ENCODE measurements at places on chromosomes 1 and 21.

- no peak for DNase-seq
Observed at GRCh38 chr21:25424048-25424447, 183.2 kb downstream of the MRPL39 start.

DNA sequence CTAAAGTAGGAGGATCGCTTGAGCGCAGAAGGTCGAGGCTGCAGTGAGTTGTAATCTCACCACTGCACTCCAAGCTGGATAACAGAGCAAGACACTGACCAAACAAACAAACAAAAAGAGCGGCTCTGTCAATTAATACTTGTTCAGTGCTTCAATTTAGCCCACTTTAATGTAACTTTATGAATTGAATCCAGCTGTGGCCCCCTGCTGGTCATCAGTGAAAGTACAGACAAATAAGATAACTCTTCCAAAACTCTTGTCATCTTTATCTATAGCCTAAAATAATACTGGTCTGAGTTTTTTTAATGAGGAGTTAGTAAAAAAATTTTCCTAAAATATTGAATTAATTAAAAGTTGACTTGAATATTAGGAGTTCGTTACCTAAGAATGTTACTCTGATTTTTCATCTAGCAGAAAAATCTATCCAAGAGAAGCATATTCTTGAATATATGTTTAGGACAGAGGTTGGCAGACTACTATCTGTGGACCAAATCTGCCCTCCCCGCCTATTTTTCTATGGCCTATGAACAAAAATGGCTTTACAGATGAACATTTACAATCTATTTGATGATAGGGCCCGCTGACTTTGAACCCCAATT, 26.1 kb downstream of the ATP5PF start:
- DNase-seq, result peak; percentile 74

DNA sequence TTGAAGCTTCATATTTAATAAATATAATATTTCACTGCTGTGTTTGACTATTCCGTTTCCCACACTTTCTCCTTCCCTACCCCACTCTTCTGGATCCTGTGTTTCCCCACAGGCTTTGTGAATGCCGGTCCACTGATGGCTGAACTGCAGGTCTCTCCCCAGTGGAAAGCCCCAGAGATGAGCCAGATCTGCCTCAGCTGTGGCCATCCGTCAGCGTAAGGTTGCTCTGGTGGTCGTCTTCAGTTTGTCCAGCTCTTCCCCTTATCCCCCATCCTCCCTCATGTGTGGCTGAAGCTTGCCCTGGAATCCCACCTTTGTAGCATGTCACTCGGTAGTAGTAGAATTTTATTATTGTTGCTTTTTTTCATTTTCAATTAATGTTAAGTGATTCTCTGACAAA, 11.4 kb downstream of the SMAP2 start:
- DNase-seq, result no peak

DNA sequence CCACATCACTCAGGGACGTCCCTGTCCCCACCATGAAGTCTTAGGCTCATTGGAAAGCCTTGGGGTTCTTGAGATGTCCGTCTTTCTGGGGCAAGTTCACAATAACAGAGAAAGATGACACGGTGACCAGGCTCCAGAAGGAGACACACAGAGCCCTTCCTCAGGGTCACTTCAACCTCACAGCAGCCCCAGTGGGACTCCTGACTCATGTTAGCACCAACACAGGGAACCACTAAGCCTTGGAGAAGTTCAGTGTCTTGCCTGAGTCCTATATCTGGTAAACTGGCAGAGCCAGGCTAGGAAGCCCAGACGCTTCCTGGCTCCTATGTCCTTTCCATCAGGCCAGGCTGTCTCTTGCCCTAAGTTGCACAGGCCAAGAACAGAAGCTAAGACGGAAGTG, 199.1 kb downstream of the HIVEP3 start:
- DNase-seq, result no peak

GRCh38 chr21:15277466-15277865, 212.7 kb upstream of the NRIP1 start:
- no peak for DNase-seq

DNA sequence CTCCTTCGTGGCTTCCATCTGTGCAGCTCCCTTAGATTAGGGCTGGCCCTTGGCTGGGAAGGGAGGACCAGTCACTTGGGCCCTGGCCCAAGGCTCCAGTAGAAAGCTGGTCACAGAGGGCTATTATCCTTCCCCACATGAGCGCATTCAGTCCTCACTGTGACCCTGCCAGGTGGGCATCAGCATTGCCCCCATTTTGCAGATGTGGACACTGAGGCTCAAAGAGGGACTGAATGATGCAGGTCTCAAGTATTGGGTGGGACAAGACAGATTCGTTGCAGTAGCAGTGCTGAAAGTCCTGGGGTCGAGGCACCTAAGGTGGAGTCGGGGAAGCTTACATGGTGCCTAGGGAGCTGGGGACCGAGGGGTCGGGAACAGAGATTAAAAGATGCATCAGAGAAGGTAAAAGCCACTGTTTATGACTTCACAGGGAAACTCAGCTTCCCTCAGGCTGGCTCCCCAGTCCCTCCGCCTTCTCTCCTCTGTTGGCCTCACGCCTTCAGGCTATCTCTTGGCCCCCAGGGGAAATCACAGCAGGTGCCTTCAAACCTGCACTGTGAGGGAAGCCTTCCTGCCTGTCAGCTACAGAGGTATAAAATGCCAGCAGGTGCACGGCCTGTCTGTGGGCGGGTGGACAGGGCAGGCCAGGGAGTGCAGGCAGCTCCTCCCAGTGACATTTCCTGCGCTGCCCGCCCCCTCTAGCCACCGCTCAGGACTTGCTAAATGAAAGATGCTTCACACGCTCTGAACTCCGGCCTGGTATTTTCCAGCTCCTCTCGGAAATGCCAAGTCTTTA, 178.4 kb downstream of the GRIK3 start:
- peak; percentile 92 for DNase-seq

GRCh38 chr1:204338997-204339396, 20.7 kb downstream of the PLEKHA6 start:
- peak; percentile 31 for DNase-seq

DNA sequence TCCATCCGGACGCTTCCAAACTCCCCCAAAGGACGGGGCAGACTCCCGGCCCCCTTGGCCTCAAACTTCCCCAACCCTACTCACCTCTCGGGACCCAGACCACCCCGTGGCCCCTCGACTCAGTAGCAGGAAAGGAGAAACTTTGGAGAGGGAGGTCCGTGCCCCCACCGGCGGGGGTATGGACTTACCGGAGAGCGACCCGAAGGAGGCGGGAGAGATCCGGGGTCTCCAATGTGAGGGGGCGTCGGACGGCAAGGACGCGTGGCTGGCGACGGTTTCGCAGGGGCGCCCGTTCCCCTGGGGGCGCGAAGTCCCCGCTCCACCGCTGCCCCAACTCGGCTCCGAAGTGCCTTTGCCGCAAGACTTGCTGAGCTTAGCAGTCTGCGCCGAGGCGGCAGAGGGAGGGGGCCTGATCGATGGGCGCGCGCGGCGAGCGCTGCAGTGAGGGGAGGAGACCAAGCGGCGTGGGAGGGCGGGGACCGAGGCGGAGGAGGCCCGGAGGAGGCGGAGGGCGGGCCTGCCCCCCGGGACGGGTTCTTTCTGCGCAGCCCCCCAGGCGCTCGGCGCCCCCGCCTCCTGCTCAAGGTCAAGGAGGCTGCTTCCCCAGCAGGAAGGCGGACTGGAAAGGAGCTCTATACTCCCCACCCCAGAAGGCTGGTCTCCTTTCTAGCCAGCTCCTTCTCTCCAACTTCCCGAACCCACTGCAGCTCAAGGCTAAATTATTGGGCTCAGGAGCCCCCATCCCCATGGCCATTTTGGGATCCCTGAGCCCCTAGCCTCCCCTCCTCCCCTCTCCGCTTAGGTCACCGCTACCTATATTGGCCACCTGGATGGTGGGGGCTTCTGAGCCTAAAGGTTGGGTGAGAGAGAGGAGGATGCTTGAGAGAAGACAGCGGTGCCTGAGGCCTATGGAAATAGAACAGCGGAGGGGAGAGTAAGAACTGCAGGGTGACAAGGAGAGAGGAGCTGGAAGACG, at the start of gene SYT2:
SYT2 (minus strand) TSS at position 385 of the 976 bp plus-strand sequence. CDS start 104,682 bp downstream, outside the sequence.
- DNase-seq, result peak; percentile 78

DNA sequence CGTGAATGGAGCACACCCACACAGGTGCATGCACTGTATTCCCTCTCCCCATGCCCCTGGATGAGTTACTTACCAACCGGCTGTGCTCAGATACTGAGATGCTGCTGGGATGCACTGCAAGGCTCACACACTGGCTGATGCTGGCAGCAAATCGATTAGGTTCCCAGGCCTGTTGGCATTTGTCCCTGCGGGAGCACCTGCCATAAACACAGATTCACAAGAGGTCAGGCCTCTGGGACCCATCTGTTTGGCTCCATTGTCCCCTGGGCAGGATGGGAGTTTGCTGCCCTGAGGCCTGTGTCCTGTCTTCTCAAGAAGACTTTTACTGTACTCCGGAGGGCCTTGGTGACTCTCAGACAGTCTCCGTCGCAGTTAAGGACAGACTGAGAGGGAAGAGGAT, 145.4 kb downstream of the PLXNA2 start:
- no peak for DNase-seq
